Heart left ventricle (tissue), 16 donors: ENCODE measurements at places on chromosomes 1 and 21. TPM values are rescaled to one million over a fixed set of nuclear protein-coding genes. Genes with fewer than 3 reads are reported as not detected.

TNNI3K gene
- polyA plus RNA-seq, result 11.5 TPM

GRCh38 chr1:205812271-205812877 lies 624 bp downstream of the SLC41A1 start:
- DNase-seq, result peak; percentile 37
- H3K27ac ChIP-seq, result peak overlapping the region; percentile 92
- H3K27me3 ChIP-seq, result no peaks in the 10 kb centered on the region
- H3K4me3 ChIP-seq, result peak overlapping the region; percentile 82
- H3K36me3 ChIP-seq, result peaks cover 11% of the 10 kb centered on the region

CAPN9 gene
- polyA plus RNA-seq, result 0.04 TPM

DNA sequence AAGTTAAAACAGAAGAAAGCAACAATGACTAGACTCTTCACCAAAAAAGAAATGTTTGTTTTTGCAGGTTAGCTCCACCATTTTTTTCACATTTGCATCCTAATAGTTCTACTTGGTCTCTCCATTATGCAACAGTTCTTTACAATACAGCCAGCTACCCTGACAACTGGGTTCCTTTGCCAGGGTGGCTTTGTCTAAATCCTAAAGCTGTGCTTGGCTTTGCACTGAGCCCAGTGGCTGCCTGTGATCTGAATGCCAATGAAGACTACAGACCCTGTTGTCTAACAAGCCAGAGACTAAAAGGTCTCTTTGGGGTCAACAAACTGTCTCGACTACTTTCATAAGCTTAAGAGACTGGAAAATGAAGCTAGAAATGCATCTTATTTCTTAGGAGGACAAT lies 112.0 kb downstream of the AKT3 start:
- peaks cover 10% of the 10 kb centered on the region for H3K4me1 ChIP-seq
- DNase-seq, result no peak
- H3K4me3 ChIP-seq, result no peak overlapping the region
- no peaks in the 10 kb centered on the region for H3K27me3 ChIP-seq
- H3K27ac ChIP-seq, result no peak overlapping the region

USP16 gene
- polyA plus RNA-seq, result 16.4 TPM

GRCh38 chr1:59429656-59430055 lies 132.8 kb downstream of the FGGY start:
- DNase-seq, result no peak
- H3K4me1 ChIP-seq, result peaks cover 17% of the 10 kb centered on the region
- H3K36me3 ChIP-seq, result no peaks in the 10 kb centered on the region
- no peak overlapping the region for H3K27ac ChIP-seq
- H3K4me3 ChIP-seq, result no peak overlapping the region
- H3K27me3 ChIP-seq, result no peaks in the 10 kb centered on the region

DNA sequence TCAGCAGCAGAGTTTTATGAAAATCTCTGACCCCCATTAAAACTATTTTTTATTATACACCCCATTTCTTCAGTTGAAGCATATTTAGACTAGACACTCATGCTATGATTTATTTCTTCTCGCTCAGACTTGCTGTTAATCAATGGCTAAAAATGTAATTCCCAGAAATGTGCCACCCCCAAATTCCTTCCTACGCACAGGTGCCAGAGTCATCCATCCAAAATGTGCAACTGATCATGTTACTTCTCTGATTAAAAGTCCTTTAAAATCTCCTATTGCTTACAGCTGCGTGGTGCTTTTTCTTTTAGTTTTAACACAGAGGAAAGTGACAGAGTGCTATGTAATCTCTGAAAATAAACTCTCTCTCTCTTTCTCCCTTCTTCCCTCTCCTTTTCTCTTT lies 954.4 kb downstream of the NCAM2 start:
- no peaks in the 10 kb centered on the region for H3K36me3 ChIP-seq
- no peak overlapping the region for H3K4me3 ChIP-seq
- H3K27me3 ChIP-seq, result no peaks in the 10 kb centered on the region
- H3K4me1 ChIP-seq, result no peaks in the 10 kb centered on the region
- DNase-seq, result no peak
